CD4-positive, alpha-beta T cell treated with Interferon gamma for 1 hour (primary cell): ENCODE measurements at places on chromosomes 13 and 19.

GRCh38 chr19:8487137-8487851 lies 15.1 kb downstream of the PRAM1 start:
- DNase-seq, result peak; percentile 66

GRCh38 chr19:31716826-31717225 lies 367.6 kb upstream of the TSHZ3 start:
- DNase-seq, result no peak

GRCh38 chr13:23899555-23899954 lies 2.3 kb upstream of the C1QTNF9B start:
- peak; percentile 14 for DNase-seq

GRCh38 chr13:99124794-99125316 lies 75.8 kb upstream of the UBAC2 start:
- no peak for DNase-seq

GRCh38 chr19:16016226-16017137 lies 59.8 kb upstream of the TPM4 start:
- no peak for DNase-seq
